Endodermal cell (in vitro differentiated cells): ENCODE measurements at places on chromosomes 4 and X. TPM values are rescaled to one million over a fixed set of nuclear protein-coding genes. Genes with fewer than 3 reads are reported as not detected.

DNA sequence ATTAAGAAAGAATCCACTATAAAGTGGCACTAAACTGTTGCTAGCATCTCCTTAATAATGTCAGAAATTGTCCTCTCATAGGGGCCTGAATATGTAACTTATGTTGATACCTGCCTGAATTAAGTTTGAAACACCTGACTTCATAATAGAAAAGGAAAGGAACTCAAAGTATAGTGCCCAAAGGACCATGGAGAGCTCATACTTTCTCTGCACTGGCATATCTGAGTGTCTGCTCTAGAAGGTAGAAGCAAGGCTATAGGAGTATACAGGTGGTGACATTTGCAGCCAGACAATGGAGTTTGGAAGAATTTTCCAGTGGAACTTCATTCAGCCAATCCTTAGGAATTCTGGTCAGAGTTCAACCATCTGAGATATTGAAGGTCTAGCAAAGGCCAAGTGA lies 988.9 kb downstream of the RAB28 start:
- no peak for DNase-seq

NUDT11 gene
- 13.9 to 16.8 TPM (median 16.2 TPM) in 3 replicates for total RNA-seq

- no peak for DNase-seq
Measured at GRCh38 chrX:53188763-53189162, 36.2 kb downstream of the KDM5C start.

NKX3-2 gene
- total RNA-seq, result 1.5 and 1.6 TPM in 2 replicates
